IMR-90 (cell line): ENCODE measurements at places on chromosomes 3 and 15.

- DNase-seq: no peak
These were observed 2.2 kb upstream of the CALML4 start for GRCh38 chr15:68207176-68207935.

GRCh38 chr15:52788099-52788986, 1.8 kb downstream of the ONECUT1 start:
- DNase-seq: no peak

- peak; percentile 10 for DNase-seq
These were observed 31.6 kb upstream of the ZNF770 start for GRCh38 chr15:35019404-35020327.

- DNase-seq: no peak
These were observed 3.0 kb downstream of the BUB1B start for GRCh38 chr15:40163657-40164416.

- no peak for DNase-seq
These were observed at the start of gene SLC51B for GRCh38 chr15:65044724-65045481. TSS of gene SLC51B (plus strand) at chr15:65045387. CDS start at chr15:65050005, 4,618 bp downstream.

- no peak for DNase-seq
These were observed 4.6 kb downstream of the THPO start for GRCh38 chr3:184373422-184373821.

GRCh38 chr15:20652914-20653313, 111.3 kb upstream of the GOLGA6L6 start:
- no peak for DNase-seq

DNA sequence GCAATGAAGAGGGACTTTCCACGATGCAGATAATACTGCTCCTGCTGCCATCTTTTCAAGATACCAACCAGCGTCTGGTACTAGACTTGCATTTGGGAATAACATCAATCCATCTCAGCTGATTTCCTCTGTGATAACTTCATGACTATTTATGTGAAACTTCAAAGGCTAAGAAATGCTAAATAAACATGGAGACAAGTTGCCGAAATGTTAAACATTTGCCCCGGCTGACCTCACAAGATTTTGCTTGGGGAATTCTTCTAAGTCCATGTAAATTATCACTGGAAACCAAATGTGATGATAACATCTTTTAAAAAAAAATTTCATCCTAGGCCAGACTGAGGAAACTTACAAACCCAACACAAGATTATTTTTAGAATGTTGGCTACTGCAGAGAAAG, 185.8 kb upstream of the PRICKLE2 start:
- DNase-seq: no peak

DNA sequence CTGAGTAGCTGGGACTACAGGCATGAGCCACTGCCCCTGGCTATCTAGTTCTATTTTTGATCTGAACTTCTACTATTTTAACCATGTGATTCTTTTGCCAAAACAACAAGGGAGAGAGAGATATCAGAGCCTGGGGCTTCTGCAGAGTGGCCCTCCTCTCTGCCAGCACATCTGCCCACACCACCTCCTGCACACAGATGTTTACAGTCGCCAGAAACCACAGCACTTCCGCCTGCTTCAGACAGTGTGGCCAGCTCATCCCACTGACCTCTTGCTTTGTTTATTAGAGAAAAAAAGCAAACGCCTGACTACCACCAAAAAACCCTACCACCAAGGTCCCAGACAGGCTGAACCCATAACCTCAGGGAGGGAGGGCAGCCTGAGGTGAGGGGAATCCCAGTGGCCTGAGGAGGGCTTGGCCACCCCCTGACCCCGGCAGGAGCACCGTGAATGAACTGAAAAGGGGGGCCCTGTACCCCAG, 85.9 kb upstream of the ABHD2 start:
- peak; percentile 90 for DNase-seq

DNA sequence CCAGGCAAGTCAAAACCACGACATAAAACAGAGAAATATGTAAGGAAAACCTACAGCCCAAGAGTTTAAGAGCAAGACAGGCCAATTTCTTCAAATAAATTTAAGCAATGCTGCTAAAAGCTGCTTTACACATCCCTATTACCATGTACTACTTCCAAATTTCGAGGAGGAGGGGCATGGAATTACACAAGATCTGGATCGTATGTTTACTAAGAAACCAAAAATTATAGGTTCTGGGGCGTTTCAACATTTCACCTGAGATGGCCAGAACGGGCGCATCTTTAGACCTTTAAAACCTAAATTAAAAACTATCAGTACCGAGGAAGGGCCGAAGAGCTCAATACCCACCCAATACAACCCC, 664 bp upstream of the NR2C2 start:
- DNase-seq: no peak

DNA sequence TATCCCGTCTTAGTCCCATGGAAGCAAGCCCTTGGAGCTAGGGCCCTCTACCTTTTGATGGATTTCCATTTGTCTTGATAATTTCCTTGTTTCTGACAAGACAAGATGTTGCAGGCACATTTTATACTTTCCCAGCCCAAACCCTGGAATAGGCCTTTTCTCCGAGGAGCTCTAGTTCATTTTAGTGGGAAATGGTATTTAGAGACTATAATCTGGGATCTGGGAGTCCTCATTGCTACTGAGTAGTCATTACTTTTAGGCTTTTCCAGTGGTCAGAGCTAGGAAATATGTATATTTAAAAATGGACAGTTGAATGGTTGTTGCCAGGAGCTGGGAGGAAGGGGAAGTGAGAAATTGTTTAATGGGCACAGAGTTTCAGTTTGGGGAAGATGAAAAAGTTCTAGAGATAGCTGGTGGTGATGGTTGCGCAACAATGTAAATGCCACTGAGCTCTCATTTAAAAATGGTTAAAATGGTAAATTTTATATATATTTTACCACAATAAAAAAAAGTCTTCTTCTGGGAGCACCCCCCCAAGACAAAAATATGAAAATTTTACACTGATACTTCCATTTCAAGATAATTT, 31.6 kb downstream of the MLH1 start:
- no peak for DNase-seq

- DNase-seq: peak; percentile 25
These were observed 3.8 kb downstream of the TP53BP1 start for GRCh38 chr15:43489191-43489590.

- peak; percentile 97 for DNase-seq
These were observed 73.7 kb upstream of the TSPAN3 start for GRCh38 chr15:77144492-77145070.

GRCh38 chr3:87761795-87762194, 297.0 kb downstream of the CGGBP1 start:
- no peak for DNase-seq

DNA sequence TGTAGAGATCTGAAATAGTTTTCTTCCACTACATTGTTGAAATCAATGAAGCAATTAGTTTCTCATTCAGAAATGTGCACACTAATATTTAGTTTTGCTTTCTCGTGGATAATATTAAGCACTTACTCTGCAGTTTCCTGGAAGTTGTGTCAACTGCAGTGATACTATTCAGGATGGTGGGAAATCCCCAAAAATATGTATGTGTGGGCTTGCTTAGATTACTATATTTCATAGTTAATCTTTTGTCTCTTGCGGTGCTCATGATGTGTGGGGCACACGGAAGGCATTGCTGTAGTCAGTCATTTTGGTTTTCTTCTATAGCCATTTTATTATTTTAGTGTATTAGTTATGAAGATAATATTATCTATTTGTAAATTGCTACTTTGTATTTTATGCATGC, 19.7 kb downstream of the RAB11A start:
- no peak for DNase-seq

- peak; percentile 67 for DNase-seq
These were observed 20.7 kb upstream of the LPP start for GRCh38 chr3:188133219-188133618.

- no peak for DNase-seq
These were observed 13.8 kb upstream of the PPP4R2 start for GRCh38 chr3:72982609-72983366.

GRCh38 chr3:13466781-13467180, 13.3 kb upstream of the HDAC11 start:
- no peak for DNase-seq

DNA sequence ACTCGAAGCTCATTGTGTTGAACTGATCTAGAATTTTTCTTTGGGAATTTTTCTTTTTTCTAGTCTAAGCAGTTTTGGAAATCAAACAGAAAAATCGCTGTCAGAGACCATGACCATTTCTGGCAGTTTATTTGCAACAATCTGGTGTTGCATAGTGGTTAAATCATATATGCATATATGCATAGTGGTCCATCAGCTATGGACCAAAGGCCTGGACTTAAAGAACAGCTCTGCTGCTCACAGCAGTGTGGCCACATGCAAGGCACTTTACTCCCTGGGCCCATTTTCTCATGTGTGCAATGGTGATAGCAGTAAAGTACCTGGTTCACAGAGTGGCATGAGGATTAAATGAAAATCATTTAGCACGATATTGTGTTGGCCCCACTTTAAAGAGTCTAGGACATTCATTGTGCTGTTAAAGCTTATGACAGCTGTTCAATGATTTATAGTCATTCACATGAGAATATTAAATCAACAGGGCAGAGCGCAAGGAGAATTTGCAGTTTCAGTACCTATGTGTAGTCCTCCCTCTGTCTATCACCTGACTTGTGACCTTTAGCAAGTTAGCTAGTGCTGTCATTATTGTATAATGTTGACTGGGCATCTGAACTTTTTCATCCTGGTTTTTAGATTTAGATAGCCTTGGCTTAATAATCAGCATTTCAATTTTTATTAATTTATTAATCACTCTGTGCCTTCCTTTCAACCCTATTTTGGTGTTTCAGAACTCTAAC, 46.4 kb downstream of the BLM start:
- no peak for DNase-seq

- no peak for DNase-seq
These were observed 35.7 kb downstream of the PYGO1 start for GRCh38 chr15:55552451-55552850.

GRCh38 chr3:105868431-105868741, 426 bp downstream of the CBLB start:
- DNase-seq: peak; percentile 52

- no peak for DNase-seq
These were observed 10.4 kb upstream of the GREM1 start for GRCh38 chr15:32707436-32707835.
